Stimulated activated CD4-positive, alpha-beta T cell treated with anti-CD3 and anti-CD28 coated beads, Interleukin-1b, Interleukin-23, amount 100 ng/mL, for 1 hour (primary cell): ENCODE measurements at places on chromosomes 4 and X.

GRCh38 chr4:126599746-126600145 lies 1033.0 kb upstream of the INTU start:
- DNase-seq, result no peak

DNA sequence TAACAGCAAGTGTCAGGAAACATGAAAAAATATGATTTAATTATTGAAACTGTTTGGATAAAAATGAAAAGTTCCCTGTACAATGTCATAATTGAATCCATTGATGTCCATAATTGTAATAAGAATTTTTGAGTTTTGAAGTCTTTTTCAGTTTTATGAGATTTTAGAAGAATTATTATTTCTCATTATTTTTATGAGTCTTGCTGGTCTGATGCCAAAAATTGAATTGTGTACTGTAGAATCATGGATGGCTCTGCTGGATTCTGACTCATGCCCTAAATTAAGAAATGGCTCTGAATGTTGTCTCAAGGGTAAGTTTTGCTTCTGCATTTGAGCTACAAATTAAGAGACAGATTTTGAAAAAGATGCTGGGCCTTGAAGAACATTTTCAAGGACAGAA lies 132.8 kb upstream of the MAP9 start:
- DNase-seq, result no peak

DNA sequence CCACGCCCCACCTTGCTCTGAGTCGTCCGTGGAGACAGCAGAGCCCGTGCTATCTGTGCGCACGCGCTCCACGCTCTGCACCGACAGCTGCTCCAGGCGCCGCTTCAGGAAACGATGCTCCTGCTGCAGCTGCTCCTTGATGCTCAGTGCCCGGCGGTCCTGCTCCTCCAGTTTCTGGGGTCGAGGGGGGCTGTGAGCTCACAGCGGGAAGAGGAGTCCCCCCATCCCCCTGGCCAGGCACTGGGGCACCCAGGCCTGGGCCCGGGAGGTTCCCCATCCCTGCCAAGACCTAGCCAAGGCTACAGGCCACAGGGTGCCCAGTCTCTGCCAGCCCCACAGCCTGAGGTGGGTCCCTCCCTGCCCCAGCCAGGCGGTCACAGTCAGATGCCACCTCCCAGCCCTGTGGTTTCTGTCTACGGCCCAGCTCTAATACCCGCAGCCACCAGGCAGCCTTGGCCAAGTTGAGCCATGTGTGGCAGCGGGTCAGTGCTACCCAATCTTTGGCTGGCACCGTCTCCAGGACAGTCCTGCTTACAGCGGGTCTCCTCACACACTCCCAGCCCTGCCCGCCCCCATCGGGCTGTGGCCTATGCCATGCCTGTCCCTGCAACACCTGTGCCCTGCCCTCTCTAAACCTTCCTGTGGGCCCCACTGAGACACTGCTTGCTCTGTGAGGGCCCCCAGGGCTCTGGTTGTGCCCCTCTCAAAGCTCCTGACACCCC lies 9.3 kb upstream of the HAUS3 start:
- DNase-seq, result no peak

GRCh38 chr4:115841871-115842270 lies 728.5 kb upstream of the NDST4 start:
- no peak for DNase-seq

DNA sequence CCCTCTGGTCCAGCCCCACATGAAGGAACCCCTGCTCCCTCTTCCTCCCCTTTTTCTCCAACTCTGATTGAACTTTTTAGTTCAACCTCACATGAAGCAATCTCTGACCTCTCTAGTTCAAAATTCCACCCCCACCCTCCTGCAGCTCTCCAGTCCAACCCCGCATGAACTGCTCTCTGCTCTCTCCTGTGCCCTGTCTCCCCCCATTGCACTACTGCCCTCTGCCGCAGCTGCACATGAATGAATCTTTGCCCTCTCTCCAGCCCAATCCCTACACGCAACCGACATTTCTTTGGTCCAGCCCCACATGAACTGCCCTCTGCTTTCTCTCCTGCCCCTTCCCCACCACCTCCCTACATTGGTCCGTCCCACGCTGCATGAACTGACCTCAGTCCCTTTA lies 6.9 kb downstream of the CETN2 start:
- no peak for DNase-seq

DNA sequence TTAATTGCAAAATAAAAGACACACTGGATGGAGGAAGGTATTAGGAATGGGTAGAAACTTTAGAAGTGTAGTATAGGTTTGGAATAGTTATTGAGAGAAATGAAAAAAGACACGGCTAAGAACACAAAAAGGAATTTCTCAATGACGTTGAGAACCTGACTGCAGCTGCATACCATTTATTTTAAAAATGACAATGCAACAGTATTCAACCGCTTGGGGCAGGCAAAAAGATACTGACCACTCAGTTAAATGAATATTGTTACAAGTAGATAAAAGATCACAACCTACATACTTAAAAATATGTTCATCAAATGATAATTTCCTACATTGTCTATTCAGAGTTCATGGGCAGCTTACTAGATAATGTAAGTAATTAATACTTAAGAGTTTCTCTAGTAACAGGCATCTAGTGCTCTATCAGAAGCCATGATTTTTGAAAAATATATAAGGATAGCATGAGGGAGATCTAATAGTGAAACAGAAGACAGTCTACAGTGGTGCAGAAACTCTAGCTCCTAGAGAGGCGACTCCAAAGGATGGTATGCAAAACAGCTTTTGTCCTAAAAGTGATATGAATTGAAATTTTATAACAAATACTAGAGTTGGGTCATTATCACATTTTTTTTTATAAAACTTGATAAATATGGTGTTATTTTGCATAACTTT lies 216.2 kb upstream of the VEGFC start:
- no peak for DNase-seq
